ENCODE measurements at places on chromosomes 5 and 9.

DNA sequence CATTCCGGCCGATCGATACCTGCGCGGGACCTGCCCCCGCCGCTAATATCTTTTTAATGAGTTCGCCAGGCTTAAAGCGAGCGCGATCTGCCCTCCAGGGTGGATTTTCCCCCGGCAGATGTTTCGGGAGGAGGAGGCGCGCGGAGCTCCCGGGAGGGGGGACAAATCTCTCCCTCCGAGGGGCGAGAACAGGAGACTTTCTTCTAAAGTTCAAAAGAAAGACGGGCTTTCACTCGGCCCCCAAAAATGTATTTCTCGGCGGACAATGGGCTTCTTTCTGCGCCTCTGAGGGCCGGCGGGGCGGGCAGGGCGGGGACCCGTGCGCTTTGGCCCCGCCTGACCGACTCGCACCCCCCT, 4.1 kb upstream of the PRDM12 start:
- no peak for DNase-seq

DNA sequence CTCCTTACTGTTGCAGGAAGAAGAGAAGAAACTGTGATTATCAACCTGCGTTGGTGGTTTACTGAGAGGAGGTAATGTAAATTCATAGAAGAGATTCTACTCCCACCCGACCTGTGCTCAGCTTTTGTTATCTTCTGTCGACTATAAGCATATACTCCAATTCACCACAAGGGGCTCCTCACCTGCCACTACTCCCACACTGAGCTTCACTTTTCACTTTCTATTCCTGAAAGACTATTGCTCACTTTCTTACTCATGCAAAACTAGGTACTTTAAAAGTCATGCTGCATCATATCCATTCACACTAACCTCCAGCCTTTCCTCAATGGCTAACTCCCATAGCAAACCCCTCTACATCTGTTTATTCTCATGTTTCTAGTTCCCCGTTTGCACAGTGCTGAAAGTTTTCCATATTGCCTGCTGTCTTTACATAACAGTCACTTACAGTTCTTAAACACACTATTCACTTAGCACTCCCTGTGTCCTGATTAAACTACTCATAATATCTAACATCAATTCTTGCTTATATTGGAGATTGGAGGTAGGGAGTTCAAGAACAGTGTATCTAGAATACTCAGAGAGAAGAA, 1062.6 kb downstream of the NR2F1-AS1 start:
- DNase-seq = no peak

GRCh38 chr5:139611703-139612584, 36.2 kb upstream of the CXXC5 start:
- DNase-seq = no peak

GRCh38 chr9:109290385-109290784, 30.5 kb downstream of the EPB41L4B start:
- DNase-seq = no peak

DNA sequence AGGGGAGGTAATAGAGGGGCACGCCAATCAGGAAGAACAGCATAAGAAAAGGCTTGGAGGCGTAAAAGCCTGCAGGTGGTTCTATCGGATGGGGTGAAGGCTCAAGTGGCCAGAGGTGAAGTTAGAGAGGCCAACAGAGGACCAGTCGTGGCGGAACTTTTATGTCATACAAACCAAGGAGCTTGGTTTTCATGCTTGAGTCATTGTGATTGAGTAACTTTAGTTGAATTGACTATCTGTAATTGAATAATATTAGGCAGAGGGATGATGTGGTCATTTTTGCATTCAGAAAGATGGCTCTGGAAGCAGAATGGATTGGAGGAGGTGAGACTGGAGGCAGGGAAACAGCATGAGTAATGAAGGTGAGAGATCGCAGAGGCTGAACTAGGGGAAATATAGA, 7.2 kb upstream of the SPINK4 start:
- DNase-seq = no peak

DNA sequence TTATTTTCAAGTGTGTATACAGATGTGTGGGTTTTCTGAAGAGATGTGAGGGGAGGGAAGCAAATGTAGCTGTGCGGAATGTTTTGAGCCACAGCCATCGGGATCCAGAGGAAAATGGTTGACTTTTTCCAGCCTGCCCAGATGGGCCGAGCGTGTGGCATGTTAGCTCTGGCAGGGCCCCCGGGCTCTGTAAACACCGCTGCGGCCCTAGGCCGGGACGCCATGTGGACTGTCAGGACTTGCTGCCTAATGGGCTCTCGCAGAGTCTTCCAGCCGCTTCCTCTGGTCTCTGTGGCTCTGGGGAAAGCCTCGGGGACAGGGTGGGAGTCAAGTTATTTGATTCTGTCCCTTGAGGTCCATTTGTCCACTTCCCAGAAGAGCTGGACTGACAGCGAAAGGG, 109.6 kb upstream of the PTCH1 start:
- DNase-seq = no peak

DNA sequence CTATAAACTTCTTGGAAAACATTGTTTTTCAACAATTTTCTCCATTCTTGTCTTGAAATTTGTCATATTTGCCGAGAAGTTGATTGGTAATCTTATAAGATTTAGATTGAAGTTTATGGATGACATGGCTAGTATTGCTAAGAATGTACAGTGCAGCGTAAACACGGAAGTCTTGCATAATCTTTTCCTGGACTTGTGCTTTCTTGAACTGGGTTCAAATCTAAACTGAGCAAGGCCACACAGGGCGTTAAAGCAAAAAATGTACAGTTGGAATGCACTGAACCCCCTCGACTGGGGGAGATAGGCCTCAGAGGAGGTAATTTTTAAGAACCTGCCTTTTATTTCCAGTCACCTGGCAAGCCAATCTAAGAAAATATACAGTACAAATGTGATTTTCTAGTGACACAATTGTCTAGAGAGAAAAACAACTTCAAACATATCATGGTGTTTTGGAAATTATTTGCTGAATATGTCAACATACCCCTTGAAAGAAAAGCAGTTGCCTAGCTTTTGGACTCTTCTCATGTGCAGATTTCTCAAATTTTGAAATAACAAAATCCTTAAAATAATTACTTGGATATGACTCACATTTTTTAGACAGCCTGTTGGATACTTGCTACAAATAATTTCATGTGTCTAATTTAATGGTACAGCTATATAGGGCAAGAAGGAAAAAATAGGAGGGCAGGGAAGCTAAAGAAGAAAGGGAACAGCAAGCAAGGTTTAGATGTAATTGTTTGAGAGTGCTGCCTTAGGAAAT, 18.5 kb upstream of the GAS1 start:
- no peak for DNase-seq

DNA sequence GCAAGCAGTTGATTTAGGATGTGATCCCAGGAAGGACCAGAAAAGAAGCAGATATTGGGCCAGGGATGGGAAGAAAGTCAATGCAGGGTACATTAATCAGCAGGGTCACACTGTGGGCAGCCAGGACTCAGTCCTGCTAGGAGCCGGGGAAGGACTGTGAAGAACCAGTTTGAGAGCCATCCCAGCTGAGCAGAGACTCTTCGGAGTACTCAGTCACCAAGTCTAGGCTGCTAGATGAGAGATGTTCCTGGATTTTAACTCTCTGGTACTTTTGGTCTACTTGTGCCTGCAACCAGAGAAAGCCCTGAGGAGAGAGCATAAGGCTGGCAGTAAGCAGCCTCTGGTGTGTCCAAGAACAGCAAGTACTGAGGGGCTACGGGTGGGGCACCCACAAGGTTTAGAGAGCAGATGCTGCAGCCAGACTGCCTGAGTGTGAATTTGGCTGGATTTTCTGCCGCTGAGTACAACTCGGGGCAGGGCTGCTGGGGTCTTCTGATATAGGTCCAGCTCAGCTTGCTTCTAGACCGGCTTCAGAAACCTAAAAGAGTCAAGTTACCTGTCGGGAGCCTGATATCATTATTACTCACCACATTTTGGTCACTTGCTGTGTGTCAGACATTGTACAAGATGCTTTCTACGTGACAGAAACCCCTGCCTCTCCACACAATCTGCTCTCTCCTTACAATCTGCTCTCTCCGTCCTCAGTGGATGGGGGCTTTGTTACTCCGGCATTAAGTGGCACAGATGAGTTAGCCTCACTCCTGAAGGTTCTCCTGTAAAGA, 250.2 kb upstream of the GAS1 start:
- no peak for DNase-seq

GRCh38 chr9:123686131-123686828, 243.6 kb downstream of the DENND1A start:
- DNase-seq = no peak

- peak; percentile 68 for DNase-seq
These were observed 694 bp upstream of the PHPT1 start for GRCh38 chr9:136848393-136849037.

GRCh38 chr5:56095579-56096102, 100.9 kb upstream of the IL6ST start:
- no peak for DNase-seq

- no peak for DNase-seq
These were observed 62.6 kb downstream of the SUSD1 start for GRCh38 chr9:112112519-112112918.

DNA sequence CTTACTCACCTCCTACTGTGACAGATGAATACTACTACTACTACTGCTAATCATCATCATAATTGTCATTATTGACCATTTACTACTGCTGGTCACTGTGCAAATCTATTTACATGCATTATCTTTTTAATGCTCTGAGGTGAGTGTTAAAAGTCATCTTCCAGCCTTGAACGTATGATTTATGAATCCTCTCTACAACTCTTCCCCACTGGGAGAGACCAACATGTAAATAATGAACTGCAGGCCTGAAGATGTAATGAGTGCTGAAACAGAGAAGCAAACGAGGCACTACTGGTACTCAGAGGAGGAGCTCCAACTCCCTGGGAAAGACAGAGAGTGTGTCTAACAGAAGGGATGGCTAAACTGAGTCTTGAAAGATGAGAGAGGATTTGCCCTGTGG, 95.4 kb downstream of the JAKMIP2 start:
- DNase-seq = no peak

- no peak for DNase-seq
These were observed 19.4 kb downstream of the CDKN2AIPNL start for GRCh38 chr5:134392301-134392700.

DNA sequence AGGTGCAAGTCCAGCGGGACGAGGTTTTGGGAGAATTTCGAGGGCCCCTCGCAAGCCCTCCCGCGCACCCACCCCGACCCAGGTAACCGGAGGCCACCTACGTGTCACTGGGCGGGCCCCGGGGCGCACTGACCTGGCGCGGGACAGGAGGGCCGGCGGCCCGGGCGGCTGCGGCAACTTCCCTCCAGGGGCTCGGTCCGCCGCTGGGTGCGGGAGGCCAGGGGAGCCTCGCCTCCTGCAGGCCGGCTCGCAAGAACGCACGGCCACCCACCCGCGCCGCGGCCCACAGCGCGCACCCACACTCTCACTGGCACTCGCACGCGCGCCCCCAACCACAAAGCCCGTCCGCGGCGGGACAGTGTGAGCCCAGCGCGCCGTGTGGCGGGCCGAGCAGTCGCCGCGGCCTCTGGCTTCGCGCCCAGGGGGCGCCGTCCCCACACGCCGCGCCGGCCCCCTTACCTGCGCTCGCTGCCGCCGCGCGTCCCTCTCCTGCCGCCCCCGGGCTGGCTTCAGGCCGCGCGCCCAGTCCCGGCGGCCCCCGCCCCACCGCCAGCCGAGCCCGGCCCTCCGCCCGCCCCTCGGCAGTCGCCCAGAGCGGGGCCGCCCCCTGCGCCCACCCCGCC, 451 bp downstream of the LPAR1 start:
- DNase-seq = peak; percentile 43

GRCh38 chr9:110923601-110924000, 114.7 kb downstream of the LPAR1 start:
- DNase-seq = no peak

GRCh38 chr9:126457890-126458289, 131.3 kb downstream of the MVB12B start:
- DNase-seq = no peak

DNA sequence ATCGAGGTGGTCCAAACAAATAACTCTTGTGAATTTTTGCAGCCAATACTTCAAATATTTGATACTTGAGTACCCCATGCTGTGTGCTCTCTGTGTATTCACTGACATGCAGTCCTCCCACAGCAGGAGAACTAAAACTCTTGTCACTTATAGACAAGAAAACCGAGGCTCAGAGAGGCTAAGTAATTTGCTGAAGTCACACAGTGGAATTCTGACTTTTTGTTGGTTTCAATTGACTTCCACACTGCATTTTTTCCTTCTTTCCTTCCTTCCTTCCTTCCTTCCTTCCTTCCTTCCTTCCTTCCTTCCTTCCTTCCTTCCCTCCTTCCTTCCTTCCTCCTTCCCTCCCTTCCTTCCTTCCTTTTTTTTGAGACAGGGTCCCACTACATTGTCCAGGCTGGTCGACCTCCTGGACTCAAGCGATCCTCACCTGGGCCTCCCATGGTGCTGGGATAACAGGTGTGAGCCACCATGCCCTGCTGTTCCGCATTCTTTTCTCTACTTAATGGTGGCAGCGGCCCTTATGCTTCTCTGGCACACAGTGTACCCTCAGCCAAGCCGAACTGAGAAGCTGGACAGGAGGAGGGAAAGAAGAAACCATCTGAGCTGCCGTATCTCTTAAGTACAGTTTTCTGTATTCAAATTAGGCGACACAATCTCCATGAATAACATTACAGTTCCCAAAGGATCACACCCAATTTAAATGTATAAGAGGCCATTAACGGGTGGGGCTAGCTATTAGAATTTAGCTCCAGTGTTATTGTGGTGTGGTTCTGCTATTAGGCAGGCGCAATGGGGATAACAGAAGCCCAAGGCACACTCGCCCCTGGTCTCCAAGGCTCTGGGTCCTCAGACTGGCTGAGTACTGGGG, 38.4 kb upstream of the GRHPR start:
- DNase-seq = no peak

DNA sequence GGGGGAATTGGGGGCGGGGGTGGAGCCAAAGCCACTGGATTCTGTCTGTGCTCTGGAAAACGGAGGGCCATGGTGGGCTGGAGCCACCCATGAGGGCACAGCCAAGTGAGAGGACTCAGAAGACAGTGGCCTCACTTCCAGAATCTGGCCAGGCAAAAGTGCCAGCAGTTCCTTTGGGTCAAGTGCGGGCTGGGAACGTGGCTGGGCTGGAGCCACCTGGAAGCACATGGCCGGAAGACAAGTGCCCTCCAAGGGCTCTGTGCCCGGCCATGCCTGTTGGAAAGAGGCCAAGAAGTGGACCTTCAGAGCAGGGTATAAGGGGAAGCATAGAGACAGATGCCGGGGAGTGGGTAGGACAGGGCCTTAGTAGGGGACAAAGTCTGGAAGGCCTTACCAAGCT, 11.7 kb upstream of the SH3PXD2B start:
- DNase-seq = no peak

- DNase-seq = no peak
These were observed 452.7 kb upstream of the CDH9 start for GRCh38 chr5:27491047-27491446.

- DNase-seq = no peak
These were observed 312 bp downstream of the SET start for GRCh38 chr9:128689293-128689774.

DNA sequence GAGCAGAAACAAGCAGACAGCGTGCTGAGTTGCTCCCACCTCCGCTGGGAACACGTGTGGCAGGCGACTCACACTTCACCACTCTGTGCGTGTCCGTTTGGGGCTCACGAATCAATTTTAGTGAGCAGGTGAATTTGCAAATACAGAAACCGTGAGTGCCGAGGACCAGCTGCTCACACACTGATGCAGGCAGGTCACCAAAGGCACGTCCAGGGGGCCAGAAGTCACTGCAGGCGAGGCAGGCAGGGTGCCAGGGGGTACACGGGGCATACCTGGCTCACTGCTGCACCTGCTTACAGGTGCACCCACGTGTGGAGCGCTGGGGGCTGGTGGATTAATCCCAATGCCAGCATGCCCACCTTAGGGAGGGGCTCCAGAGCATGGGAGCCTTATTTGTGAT, 68.8 kb downstream of the ZNF354C start:
- no peak for DNase-seq

Measured in NCI-H1930 (cell line).